ENCODE measurements at places on chromosomes 1 and 21.

DNA sequence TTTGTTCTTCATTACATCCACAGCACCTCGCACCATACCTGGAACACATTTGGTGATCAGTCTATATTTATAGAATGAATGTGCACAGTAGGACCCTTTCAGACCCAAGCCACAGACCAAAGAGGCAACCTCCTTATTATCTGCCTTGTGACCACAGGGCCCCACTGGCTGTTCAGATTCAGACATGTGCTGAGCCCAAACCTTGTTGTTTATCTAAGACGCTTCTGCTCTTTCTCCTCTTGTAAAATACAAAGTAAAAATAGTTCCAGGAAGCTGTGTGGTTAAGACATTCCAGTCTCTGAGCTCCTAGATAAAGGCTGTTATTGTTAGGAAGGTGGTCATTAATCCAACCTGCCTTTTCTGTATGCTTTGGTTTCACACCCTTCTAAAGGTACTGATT lies 3.6 kb upstream of the SCMH1 start:
- no peak for DNase-seq

GRCh38 chr1:81679942-81680341 lies 120.8 kb upstream of the ADGRL2 start:
- DNase-seq = no peak

GRCh38 chr1:16614361-16615252 lies 1.2 kb upstream of the NBPF1 start:
- DNase-seq = no peak

GRCh38 chr1:56816264-56816663 lies 2.9 kb downstream of the FYB2 start:
- no peak for DNase-seq

DNA sequence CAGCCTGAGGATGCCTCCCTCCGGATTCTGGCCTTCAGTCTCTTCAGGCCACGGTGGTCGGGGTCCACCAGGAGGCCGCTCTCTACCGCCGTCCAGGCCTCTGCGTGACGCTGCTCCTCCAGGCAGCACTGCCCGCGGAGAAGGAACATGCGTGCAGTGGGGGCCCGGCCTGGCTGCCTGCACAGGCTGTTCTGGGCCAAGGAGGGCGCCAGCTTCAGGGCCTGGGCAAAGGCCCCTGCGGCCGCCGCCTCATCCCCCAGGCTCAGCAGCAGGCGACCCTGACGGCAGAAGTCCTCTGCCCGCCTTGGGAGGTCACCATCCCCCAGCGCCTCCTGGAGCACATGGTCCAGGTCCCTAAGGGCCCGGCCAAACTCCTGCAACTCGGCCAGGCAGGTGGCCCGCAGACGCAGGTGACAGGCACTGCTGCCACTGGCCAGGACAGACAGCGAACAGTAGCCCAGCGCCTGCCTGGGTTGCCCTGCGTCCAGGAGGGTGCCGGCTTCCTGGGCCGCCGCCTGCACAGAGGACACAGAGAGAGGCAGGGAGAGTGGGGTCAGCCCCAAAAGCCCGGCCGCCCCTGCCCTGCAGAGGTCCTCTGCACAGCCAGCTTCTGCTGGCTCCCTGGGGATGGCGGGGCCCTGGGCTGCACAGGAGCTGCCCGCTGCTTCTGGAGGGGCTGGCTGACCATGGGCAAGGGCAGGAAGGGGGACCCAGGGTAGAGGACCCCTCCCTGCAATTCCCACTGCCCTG lies 8.7 kb upstream of the MMEL1 start:
- no peak for DNase-seq

GRCh38 chr1:206790502-206791250 lies 18.4 kb upstream of the IL10 start:
- no peak for DNase-seq

GRCh38 chr21:28256420-28256831 lies 736.3 kb downstream of the LTN1 start:
- no peak for DNase-seq

DNA sequence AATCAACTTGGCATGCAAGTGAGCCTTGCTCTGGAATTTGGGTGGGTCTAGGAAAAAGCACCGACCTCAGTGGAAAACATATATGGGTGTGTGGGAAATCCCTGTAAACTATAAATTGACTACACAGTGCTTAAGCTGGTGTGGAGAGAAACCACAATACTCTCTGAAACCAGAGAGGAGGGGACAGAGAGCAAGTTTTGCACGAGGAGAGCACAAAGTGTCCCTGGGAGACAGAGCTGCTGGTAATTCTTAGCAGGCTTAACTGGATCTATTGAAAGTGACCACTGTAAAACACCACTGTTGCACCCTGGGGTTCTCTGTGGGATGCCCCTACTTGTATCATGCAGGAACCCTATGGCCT lies 12.8 kb downstream of the KCNJ15 start:
- no peak for DNase-seq

All from cerebellar nuclear complex (tissue), 1 donor.